ENCODE measurements at places on chromosomes 3 and 15. TPM values are rescaled to one million over a fixed set of nuclear protein-coding genes. Genes with fewer than 3 reads are reported as not detected.
A peak's percentile ranks its signal among the peaks of the same experiment; 100 is the strongest.

The ALPK3 gene
- total RNA-seq = 181 TPM

The MED12L gene
- 0.82 TPM for total RNA-seq

The WWTR1 gene
- 39.1 TPM for total RNA-seq

The MYO5C gene
- 2.9 TPM for total RNA-seq

- H3K36me3 ChIP-seq = no peaks in the 10 kb centered on the region
- no peak overlapping the region for H3K4me3 ChIP-seq
- H3K27me3 ChIP-seq = no peaks in the 10 kb centered on the region
- peaks cover 43% of the 10 kb centered on the region for H3K4me1 ChIP-seq
- H3K27ac ChIP-seq = peak overlapping the region; percentile 74
Observed at GRCh38 chr3:37934631-37935289, 55.8 kb upstream of the VILL start.

GRCh38 chr15:25832158-25832557, 31.0 kb downstream of the ATP10A start:
- DNase-seq = no peak
- H3K4me3 ChIP-seq = no peak overlapping the region
- H3K36me3 ChIP-seq = no peaks in the 10 kb centered on the region
